ENCODE measurements at places on chromosomes 1 and 21.

DNA sequence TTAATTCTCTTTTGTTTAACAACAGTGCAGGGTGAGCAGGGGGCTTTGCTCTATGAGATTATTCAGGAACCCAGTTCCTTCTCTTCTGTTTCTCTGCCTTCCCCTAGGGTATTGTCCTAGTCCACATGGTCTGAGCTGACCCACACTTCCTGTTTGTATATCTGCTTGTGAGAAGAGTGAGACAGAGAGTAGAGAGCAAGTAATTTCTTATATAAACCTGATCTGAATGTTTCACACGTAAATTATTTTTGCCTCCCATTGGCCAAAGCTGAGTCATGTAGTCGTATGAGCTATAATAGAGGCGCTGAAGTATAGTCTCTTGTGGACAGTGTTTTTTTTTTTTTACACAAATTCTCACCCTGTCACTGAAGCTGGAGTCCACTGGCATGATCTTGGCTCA is 134.2 kb upstream of the SERTAD4 start:
- DNase-seq, result no peak

- DNase-seq, result no peak
Observed at GRCh38 chr1:42944246-42944928, 14.3 kb downstream of the SLC2A1 start.

DNA sequence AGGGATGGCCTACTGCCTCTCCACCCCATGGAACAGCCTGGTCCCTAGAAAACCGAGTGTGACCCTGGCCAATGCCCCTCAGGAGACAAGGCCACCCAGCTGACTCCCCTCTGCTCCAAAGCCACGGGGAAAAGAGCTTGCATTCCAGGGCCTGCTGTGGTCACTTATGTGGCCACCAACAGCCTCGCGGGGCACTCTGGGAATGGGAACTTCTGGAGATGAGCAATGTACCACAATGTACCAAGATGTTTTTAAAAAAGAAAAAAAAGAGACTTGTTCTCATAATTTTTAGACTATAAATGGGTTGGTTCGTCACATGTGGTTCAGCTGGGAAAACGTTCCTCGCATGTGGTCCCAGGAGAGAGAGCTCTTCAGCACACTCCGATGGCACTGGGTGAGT is 62.8 kb downstream of the SLC66A1 start:
- DNase-seq, result no peak

GRCh38 chr1:178530037-178530402 is 17.1 kb downstream of the TEX35 start:
- no peak for DNase-seq

- DNase-seq, result no peak
Observed at GRCh38 chr1:29688471-29689365, 452.4 kb downstream of the PTPRU start.

DNA sequence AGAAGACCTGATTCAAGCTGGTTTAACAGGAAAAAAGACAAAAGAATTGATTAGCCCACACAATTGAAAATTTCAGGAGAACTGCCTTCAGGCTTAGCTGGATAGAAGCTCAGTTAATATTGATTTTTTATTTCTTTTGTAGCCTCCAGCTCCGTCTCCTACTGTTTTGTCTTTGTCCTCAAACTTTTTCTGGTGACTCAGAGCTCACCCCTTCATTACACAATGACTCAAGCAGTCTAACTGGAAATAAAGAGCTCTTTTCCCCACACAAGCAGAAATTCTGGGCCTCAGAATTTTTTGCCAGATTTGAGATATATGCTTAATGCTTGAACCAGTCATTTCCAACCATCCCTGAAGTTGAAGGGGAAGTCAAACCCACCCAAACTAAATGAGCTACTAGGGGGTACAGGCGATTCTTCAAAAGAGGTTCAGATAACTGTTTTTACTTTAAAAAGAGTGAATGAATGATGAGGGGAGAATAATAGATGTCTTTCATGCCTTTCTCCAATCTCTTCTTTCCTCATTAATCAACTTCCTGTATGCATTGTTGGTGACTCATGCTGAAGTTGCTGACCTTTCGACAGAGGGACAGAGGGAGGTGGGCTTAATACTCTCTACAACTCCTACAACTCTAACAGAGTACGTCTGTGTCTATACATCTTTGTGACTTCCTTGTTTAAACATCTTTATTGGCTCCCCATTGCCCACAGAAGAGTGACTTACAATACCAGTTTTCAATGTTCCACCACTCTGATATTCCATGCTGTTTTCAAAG is 6.2 kb upstream of the ACP6 start:
- no peak for DNase-seq

DNA sequence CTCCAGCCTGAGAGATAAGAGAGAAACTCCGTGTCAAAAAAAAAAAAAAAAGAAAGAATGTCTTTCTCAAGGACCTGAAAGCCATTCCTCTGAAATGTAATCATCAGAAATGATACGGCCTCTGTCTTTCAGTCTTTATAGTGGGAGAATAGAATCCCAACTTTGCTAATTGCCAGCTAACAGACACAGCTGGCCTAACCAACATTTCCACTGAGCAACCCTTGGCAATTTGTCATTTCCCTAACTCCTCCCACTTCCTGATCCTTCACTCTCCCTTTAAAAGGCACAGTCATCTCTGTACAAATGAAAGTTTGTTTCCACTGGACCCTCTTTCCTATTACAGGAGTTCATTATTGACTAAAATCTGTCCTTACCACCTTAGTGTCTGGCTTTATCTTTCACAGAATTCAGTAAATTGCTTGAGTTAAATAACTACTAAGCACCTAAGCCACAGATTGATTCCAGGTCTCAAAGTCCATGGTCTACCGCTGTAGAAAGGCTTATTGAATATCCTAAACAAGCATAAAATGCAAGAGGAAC is 4.3 kb upstream of the CBR1 start:
- no peak for DNase-seq
